ENCODE measurements at places on chromosomes 5 and 9.

DNA sequence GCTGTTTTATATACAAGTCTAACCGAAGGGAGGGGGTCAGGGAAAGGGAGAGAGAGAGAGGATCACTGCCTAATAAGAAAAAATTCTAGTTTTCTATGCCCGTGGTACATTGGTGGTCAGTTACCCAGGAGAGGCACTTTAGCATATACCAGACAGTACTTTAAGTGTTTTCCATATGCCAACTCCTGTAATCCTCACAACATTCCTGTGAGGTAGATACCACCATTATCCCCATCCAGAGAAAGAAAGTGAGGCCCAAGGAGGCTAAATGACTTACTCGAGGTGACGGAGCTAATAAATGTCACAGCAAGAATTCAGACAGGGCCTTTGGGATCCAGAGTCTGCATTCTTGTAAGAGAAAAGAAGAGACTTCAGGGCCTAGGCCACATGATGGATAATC is 161.8 kb downstream of the NTRK2 start:
- DNase-seq, result no peak

GRCh38 chr5:109218818-109219217 is 191.0 kb downstream of the PJA2 start:
- DNase-seq, result no peak

GRCh38 chr9:127598839-127599549 is 13.1 kb upstream of the STXBP1 start:
- no peak for DNase-seq

DNA sequence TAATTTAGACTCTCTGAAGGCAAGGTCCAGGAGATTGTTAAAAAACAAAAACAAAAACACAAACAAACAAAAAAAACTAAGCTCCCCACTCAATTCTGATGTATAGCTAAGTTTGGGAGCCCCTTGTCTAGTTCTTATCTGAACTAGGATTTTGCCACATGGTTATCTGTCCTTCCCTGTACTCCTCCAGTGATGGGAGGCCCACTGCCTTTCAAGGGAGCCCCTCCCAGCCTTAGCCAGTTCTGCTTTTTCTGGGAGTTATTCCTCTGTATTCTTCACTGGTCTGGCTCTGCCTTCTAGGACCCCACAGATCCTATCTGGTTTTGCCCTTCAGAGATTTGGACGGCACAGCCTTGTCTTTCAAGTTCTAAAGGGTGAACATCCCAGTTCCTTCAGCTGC is 2.1 kb upstream of the ALDH1B1 start:
- no peak for DNase-seq

DNA sequence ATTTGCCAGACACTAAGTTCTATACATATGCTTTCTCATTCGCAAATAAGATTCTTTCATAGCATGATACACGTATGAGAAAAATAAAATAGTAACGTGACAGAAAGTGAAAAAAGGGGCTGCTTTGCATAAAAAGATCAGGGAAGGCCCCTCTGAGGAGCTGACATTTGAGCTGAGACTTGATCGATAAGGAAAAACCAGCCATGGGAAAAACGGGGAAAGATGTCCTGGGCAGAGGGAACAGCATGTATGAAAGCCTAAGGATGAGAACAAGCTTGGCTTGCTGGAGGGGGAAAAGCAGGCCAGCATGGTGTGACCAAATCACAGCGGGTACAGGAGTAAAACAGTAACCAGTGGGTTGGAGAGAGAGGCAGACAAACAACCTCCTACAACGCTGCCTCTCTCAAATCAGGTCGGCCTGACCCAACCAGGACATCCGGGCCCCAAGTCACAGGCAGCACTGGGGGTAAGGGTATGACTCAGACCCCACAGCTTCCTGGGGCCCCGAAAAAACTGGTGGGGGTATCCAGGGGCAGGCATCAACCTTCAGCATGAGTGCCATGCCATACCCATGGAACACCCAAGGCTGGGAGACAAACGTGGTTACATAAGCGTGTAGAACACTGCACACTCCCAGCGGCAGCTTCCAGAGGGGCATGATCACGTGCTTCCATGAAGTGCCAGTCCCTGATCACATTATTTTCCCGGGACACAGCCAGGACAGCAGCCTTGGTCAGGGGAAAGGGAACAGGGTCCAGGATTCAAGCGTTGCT is 2.2 kb downstream of the TNIP1 start:
- no peak for DNase-seq

GRCh38 chr9:136342181-136343120 is 15.1 kb downstream of the GPSM1 start:
- no peak for DNase-seq

DNA sequence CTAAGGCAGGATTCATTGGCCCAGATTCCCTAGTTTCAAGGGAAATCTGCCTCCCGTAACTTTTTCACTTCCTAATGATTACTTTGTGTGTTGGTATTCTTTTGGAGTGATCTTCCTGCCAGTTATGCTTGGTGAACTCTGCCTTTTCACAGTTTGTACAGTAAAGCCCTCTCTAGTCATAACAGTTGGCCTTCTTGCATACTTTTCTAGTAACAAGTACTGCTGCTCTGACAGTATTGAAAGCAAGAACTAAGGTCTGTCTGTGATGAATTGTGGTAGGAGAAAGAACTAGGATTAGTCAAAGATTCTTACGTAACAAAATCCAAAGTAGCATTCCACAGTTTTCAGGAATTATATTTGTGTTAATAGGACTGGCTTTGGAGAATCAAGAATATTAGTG is 1457.2 kb upstream of the WWC1 start:
- no peak for DNase-seq

DNA sequence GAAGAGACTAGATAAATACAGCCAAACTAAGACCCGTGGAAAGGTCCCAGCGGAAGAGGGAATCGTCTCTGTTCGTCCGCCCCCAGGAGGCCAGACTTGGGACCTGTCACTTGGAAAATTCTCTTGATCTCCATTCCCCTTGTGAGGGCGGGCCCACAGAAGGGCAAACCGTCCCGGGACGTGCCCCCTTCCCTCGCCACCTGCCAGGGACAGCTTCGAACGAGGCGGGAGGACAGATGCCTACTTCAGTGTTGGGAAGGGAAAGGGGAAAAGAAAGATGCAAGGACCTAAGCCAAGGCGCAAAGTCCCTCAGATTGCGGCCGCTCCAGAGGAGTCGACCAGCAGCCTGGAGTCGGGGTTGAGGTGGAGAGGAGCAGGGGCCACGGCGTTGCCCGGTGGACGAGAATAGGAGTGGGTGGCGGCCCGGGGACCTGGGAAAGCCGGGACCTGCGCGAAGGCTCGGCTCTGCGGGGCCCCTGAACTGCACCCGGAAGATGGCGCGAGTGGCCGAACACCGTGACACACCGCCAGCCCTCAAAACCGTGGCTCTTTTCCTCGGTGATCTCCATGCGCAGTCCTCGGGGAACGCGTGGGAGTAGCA is 4.4 kb upstream of the EBF1 start:
- DNase-seq, result no peak

- no peak for DNase-seq
Observed at GRCh38 chr5:103867857-103868598, 305.4 kb upstream of the NUDT12 start.
